Pons (tissue), 1 donor: ENCODE measurements at places on chromosomes 16 and 17.

DNA sequence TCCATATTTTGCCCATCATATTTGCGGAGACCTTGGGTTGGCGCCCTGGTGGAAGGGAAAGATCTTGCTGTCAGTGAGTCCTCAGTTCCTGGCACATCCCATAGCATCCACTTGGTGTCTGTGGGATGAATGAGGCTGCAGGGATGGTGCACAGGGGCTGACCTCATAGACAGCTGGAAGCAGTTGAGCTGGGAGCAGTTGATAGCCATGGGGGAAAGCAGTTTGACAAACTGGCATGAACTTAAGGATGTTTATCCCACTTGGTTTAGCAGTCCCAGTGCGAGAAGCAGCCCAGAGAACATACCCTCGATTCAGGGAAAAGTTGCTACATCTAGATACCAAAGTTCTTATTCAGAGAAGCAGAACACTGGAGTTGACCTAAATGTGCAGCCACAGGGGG lies 80.7 kb downstream of the SNX29 start:
- peak; percentile 38 for DNase-seq

GRCh38 chr16:89345642-89346150 lies 128.2 kb downstream of the ZNF778 start:
- DNase-seq, result no peak

DNA sequence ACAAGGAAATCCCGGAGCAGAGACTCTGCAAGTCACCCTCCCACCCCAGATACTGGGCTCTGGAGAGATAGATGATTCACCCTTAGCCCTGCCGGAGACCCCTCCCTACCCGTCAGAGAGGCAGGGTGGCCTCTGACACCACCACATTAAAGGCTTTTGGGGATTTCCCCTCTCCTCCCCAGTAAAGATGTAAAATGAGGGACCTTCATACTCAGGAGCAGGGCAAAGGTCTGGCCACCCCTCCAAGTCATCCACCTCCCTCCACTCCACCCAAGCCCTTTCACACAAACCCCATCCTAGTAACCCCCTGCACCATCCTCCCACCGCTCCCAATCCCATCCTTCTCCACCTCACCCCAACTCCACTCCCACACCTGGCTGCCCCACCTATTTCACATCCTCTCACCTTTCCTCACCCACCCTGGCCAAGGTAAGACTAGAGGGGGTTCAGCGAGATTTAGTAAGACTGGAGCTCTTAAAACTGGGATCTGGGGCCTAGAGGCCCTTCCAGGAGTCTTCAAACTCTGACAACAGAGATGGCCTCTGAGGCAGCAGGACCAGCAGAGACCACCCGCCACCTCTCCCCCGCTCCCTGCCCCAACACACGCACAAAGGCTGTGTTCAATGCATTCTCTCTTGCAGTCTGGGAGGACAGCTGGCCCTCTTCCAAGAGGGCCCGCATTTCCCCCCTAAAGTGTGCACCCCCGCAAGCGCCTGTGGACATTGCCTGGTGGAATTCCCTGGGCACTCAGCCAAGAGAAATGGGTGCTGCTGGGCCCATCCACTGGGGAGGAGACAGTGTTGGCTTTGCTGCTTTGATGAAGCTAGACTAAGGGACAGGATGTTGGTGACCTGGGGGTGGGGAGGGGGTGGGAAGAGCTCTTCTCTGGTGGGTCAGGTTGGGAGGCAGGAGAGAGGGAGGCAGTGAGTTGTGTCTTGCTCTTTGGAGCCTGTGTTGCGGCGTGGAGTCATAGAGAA lies 1.1 kb downstream of the ABAT start:
- DNase-seq, result no peak

- DNase-seq, result no peak
Observed at GRCh38 chr17:69268543-69269014, 40.0 kb upstream of the ABCA10 start.

DNA sequence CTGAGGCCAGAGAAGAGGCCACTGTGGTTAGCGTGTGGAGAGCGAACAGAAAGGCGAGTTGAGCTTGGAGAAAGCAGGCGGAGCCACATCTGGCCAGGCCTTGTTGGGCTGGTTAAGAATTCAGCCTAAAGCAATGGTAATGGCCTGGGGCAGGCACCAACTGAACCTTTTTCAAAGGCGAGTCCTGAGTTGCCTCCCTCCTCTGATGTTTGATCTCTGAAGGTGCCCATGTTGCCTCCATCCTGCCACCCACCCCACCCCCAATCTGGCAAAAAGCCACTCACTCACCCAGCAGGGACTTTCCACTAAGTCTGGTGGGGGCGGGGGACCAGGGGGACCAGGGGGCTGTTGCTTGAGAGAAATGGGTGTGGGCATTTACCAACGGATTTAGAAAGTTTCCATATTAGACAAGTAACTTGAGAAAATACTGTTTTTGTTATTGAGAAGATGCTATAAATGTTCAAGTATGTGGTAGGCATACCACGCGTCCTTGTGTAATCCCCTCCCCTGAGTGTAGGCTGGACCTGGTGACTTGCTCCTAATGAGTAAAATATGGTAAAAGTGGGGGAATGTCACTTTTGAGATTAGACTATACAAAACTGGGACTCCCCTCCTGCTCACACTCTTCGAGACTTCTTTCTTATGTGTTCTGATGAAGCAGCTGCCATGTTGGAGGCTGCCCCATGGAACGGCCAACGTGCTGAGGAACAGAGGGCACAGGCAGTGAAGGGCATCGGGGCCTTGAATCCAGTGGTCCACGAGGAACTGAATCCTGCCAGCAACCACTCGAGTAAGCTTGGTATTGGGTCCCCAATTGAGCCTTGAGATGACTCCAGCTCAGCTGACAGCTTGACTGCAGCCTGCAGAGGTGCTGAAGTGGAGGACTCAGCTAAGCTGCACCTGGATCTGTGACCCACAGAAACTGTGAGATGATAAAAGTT lies 29.9 kb upstream of the TNS4 start:
- DNase-seq, result no peak

DNA sequence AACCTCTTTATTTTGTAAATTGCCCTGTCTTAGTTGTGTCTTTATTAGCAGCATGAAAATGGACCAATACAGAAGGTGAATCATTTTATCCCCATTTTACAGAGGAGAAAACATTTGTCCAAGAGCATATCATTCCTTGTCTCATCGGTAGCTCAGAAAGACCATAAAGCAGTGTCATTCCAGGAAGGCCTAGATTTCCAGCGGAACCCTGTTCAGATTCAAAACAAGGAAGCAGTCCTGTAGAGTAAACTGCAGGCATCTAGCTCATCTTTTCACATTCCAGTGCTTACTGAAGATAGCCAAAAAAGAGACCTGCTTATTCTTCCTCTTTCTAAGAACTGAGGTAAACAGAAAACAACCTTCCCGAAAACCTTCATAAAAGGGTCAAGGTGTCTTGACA lies 54.0 kb downstream of the PARN start:
- DNase-seq, result no peak

DNA sequence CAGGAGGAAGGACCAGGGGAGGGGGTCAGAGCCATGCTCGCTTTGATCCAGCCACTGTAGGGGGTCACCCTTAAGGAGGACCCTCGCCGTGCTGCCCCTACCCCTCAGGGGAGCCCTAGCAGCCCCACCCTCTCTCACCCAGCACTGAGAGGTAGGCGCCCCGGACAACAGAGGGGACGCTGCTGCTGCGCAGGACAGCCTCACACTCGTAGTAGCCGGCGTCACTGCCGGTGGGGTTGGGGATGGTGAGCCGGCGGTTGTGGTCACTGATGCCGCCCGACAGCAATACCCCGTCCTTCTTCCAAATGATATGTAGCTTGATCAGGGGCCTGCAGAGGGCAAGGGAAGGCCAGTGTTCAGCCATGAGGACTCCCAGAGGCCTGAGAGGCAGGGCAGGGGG lies 126.0 kb upstream of the CDC42EP4 start:
- DNase-seq, result no peak

GRCh38 chr17:59488805-59489204 lies 76.6 kb upstream of the DHX40 start:
- no peak for DNase-seq

GRCh38 chr17:45376171-45377005 lies 56.3 kb downstream of the ARHGAP27 start:
- DNase-seq, result no peak

DNA sequence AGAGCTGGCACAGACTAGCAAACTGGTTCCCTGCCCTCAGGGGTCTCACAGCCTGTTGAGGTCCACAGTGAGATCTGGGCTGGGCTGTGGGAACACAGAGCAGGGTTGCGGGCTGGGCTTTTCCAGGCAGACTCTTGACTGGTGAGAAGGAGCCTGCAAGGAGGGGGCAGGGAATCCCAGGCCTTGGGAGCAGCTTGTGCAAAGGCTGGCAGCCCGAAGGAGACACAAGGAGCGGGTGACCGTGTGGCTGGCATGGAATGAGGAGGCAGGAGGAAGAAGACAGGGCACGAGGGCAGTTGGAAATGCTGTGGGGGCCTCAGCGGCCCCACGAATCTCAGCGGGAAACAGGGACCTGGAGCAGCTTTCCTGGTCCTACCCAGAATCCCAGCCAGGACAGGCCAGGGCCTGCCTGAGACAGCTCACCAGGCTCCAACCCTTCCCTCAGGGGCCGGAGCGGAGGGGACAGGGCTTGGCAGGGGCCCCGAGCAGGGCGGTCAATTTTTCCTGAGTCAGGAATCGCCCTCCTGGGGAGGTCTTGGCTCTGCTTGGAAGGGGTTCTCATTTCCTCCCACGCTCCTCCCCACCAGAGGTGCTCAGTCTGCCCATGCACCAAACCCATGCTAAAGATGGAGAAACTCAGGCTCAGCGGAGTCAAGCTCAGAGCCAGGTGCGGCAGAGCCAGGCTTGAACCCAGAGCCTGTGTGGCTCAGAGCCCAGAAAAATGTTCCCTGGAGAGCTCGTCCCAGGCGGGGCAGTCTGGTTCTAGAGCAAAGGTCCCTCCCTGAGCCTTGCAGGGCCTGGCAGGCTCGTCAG lies 9.2 kb upstream of the SNN start:
- DNase-seq, result no peak

DNA sequence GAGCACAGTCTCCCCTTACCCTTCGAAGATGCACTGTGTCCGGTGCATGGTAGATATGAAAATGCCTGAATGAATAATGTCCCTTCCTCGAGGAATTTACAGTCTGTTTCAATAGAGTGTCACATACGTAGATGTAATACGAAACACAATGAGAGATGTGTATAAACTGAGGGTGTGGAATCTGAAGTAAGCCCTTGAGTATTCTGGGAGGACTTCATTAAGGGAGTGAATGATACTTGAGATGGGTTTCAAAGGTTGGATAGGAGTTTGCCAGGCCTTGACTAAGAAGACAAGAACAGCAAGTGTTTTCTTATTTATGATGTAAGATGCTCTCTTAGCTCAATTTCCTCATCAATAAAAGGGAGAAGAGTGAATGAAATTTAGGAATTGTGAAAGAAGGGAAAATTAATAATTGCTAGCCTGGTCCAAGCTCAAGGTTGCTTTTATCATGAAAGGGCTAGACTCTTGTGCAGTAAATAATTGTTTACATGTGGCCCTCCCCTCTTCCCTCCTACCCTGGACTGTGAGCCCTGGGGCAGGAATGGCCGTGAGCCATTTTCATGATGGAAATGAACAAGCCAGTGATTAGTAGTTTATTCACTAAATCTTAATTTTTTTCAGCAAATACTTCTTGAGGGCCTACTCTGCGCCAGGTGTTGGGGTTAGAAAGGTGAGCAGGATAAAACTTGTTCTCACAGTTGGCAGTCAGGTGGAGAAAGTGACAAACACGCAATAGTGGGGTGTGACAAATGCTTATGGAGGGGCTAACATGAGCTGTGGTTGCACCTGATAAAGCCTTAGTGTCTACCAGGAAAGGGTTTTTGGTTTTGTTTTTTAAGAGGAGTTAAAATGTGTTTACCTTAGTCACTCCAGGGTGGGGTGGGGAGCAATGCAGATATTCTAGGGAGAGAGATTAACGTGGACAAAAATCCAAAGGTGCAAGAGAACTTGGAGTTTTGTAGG lies 1.6 kb downstream of the KIF22 start:
- DNase-seq, result no peak

DNA sequence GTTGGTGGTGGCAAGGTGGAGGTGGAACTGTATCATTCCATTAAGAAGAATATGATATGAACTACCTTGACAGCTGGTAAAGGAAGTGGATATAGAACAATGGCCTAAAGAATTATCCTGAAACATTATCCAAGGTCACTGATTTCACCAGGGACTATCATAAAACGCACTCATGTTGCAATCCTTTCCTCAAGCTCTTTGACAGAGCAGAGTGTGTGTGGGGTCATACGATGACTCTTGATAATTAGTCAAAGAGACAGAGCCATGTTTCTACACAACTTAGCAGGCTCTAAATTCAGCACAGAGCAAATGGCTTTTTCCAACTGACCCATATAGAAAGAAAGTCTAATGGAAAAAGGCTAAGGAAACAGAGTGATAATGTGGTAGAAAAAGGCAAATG lies 126.4 kb upstream of the ANKFN1 start:
- DNase-seq, result no peak

- peak; percentile 44 for DNase-seq
Observed at GRCh38 chr17:43673516-43674323, 12.0 kb upstream of the MEOX1 start.

DNA sequence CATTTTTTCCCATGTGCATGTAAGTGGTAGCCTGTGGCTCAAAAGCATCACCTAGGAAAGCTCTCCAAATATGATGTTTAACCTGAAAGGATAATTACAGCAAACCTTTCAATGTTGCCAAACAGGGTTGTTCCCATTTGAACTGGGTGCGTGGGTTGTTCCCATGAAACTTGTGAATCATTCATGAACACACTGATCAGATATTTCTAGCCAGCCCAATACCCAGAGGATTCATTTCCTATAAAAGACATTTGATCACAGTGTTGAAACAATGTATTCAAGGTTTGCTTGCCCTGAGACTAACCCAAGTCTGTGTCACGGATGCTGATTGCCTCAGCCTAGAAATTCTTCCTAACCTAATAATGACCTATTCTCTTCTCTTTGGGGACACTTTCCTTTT lies 12.9 kb downstream of the KRT39 start:
- no peak for DNase-seq

DNA sequence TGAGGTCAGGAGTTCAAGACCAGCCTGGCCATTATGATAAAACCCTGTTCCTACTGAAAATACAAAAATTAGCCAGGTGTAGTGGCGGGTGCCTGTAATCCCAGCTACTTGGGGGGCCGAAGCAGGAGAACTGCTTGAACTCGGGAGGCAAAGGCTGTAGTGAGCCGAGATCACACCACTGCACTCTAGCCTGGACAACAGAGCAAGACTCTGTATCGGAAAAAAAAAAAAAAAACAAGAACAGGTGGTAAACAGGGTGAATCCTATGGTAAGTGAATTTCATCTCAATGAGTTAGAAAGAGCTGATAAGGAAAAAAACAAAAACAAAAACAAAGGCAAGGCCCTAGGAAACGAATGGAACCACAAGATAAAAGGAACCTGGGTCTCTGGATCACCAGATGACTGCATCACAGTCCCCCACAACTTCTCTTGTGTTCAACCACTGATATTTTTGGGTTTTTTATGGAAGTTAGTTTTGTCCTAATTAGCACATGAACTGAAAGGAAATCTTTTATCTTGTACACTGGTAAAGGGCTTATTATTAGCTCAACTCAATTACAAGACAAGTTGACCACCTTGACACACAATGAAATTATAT lies 21.0 kb downstream of the GLG1 start:
- no peak for DNase-seq

DNA sequence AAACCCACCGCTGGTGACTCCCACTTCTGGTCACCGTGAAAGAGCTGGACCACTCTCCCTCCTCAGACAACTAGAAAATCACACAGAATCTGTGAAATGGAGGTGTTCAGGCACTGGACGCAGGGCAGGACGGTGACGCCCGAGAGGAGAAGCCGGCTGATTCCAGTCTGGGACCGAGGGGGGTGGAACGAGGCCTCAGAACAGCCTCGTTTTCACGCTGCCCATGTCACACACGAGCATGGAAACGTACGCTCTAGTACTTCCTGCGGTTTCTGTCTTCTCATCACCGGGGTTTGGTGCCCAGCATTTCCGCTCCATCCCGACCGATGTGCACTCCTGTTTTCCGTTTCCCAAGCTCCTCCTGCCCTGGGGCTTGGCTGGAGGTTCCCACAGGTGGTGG lies 101.8 kb upstream of the METRNL start:
- DNase-seq, result no peak
